ENCODE measurements at places on chromosomes 6 and 20. TPM values are rescaled to one million over a fixed set of nuclear protein-coding genes. Genes with fewer than 3 reads are reported as not detected.
A peak's percentile ranks its signal among the peaks of the same experiment; 100 is the strongest.

Gene CCN5
- 355 TPM for total RNA-seq

Gene MOG
- total RNA-seq = not detected

Gene SLC13A3
- 11.6 TPM for total RNA-seq

Gene MAP7
- 0.84 TPM for total RNA-seq

Gene RSPH3
- total RNA-seq = 10.8 TPM

Gene TBXT
- total RNA-seq = not detected

Gene OOEP
- total RNA-seq = not detected

GRCh38 chr6:47476781-47477496 lies 650 bp upstream of the CD2AP start:
- no peaks in the 10 kb centered on the region for H3K27me3 ChIP-seq
- H3K27ac ChIP-seq = peak overlapping the region; percentile 97
- H3K36me3 ChIP-seq = no peaks in the 10 kb centered on the region

GRCh38 chr6:68639826-68640490 lies 4.9 kb downstream of the ADGRB3 start:
- no peak for DNase-seq
- H3K4me1 ChIP-seq = peaks cover 18% of the 10 kb centered on the region
- no peaks in the 10 kb centered on the region for H3K27me3 ChIP-seq
- no peaks in the 10 kb centered on the region for H3K36me3 ChIP-seq

DNA sequence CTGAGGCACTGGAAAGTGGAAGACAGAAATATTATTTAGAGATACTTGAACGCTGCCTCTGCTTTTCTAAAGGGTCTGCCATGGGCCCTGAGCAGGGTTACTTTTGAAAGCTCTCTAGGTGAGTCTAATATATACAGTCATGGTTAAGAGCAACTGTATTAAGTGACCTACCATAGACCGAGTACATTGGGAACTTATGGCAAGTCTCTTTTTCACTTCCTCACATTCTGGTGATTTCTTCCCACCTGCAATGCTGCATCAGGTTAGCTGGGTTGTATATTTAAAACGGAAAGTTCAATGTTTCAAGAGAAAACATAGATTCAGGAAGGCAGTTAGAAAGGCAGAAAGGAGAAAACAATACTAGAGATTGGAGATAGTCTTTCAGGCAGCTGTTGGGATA lies 154.7 kb downstream of the PHF3 start:
- no peaks in the 10 kb centered on the region for H3K27me3 ChIP-seq
- H3K27ac ChIP-seq = no peak overlapping the region
- H3K4me1 ChIP-seq = no peaks in the 10 kb centered on the region
- no peak overlapping the region for H3K4me3 ChIP-seq
- H3K36me3 ChIP-seq = no peaks in the 10 kb centered on the region
